ENCODE measurements at places on chromosomes 13 and 19.

- DNase-seq: no peak
Measured at GRCh38 chr19:33825556-33825955, 28.9 kb downstream of the KCTD15 start.

- DNase-seq: no peak
Measured at GRCh38 chr13:43865892-43866291, 13.6 kb downstream of the CCDC122 start.

- no peak for DNase-seq
Measured at GRCh38 chr19:51407511-51408131, 9.8 kb downstream of the SIGLEC10 start.

GRCh38 chr13:47039106-47039505 is 142.3 kb upstream of the HTR2A start:
- DNase-seq: no peak

GRCh38 chr19:28586474-28586873 is 626.5 kb downstream of the UQCRFS1 start:
- DNase-seq: no peak

- no peak for DNase-seq
Measured at GRCh38 chr13:101049166-101049850, 367.0 kb downstream of the NALCN start.

DNA sequence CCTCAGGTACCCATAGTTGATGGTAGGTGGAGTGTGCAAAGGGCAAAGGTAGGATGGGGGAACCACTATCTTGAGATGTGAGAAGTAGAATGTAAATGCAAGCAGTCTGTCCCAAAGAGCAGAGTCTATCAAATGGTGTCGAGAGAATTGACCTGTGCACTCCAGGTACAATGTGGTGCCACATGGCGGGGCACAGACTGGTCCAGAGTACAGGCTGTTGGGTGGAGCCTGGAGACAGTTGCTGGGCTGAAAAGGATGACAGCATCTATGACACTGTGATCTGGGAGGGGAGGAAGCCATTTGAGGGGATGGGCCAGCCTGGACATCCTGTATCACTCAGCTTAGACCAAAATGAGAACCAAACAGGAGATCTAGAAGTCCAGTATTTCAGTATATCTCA is 180.6 kb downstream of the ABCC4 start:
- DNase-seq: no peak

GRCh38 chr19:55426042-55426441 is 17.1 kb downstream of the SHISA7 start:
- DNase-seq: no peak

DNA sequence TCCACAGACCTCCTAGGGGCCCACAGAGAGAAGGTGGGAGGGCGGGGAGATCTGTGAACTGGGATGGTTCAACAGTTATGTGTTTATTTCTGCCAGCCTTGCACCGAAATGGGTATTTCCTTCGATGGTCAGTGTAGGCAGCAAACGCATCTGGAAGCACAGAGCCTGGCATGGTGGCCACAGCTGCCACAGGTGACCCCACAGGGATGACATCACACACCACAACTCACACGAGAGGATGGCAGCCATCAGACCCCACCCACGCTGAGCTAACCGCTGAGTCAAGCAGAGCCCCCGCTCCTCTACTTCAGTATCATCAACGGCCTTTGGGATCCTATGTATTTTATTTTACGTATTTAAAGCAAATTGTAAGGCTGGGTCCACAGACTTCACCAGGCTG is 37.4 kb downstream of the NAXD start:
- no peak for DNase-seq

- DNase-seq: no peak
Measured at GRCh38 chr19:6413721-6414643, 10.6 kb downstream of the KHSRP start.

- no peak for DNase-seq
Measured at GRCh38 chr13:108657519-108657918, 28.1 kb downstream of the MYO16 start.

- no peak for DNase-seq
Measured at GRCh38 chr19:37763488-37763887, 15.9 kb downstream of the ZNF573 start.

GRCh38 chr13:105058517-105058916 is 1476.9 kb downstream of the EFNB2 start:
- no peak for DNase-seq

DNA sequence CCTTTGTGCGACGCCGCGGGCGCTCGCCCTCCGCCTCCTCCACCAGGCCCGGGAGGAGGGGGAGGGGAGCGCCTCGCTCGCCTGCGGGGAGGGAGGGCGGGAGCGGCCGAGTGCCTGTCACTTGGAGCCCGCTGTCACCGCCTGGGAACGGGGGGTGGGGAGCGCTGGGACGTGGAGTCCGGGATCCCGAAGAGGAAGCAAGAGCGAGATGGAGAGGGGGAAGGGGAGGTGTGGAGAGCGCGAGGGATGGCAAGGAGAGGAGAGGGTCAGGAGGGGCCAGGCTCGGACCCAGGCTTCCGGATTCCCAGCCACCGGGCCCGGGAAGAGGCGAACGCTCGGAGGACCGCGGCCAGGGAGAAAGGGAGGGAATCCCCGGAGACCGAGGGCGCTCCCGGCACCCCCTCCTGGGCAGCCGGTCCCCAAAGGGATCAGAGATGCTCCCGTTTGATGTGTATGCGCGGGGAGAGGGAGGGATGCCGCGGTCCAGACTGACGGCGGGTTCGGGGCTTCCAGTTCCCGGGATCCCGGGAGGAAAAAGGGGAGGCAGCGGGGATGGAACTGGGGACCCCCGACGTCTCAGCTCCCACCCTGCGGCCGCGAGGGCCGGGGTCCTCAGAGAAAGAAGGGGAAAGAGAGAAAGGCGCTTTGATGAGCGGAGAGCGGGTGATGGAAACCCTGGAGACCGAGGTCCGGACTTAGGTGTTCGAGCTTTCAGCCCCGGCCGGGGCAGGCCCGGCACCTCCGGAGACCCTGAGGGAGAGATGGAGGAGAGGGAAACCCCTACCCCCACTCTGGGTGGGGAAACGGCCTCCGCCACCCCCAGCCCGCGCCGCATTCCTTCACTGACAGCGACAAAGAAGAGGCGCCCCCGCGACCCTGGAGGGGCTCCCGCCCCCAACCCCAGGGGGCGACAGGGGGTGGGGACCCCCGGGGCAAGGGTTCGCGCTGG is 4.7 kb upstream of the DPF1 start:
- no peak for DNase-seq

DNA sequence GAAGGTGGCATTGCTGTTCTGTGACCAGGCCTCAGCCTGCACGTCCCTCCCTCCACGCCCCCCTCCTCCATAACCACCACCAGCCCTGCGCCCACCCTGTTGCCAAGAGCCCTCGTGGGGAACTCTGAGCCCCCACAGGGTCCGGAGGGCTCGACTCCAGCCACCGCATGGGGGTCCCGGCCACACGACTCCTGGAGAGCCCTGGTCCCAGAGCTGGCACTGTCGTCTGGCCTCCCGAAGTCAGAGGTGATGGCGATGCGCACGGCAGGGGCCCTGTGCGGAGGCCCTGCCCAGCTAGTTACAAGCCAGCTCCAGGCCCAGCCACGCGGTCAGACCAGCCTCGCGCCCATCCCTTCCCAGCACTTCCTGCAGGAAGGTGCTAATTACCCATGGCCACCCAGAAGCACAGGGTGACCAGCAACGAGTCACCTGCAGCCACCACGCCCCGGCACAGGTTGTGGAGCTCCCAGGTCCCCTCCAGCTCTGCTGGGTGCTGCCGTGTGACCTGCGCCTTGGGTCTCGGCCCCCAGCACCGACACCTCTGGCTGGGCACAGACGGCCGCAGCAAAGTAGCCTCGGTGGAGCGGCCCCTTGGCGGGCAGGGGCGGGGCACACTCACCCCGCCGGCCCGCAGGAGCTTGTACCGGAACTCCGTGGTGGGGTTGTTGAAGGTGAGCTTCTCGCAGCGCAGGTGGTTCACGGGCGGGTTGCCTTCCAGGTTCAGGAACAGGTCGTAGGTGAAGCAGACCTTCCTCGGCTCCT is 49.6 kb downstream of the MLLT1 start:
- no peak for DNase-seq

DNA sequence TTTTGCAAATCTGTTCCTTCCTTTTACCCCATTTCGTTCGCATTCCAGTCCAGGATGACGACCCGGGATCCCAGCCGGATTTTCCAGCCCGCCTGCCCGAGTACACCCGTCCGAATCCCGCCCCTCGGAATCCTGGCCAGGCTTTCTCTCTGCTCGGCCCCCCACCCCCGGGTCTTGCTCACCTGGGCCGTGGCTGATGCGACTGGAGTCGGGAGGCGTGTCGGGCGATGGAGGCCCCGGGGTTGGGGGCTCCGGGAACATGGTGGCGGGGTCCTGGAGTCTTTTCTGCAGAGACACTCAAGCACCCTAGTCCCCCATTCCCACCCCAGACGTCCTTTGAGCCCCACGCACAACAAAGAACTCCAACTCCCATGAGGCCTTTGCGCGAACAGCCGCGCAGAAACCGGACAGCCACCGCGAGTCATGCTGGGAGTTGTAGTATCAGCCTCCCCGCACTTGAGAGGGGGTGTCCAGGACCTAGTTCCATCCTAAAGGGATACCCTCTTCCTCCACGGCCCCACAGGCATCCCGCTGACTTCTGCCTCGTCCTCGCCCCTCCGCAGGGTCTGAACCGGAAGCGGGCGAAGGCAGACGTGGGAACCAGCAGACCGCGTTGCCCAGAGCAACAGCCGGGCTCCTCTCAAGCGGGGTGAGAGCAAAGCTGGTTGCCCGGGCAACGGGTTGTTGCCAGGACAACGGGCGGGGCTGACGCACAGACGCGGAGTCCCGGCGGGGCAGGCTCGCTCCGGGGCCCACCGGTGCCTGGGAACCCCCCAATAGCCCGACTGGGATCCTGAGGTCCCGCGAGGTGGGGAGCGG is 1.1 kb downstream of the SYT5 start:
- peak; percentile 83 for DNase-seq

- DNase-seq: no peak
Measured at GRCh38 chr13:68439817-68440216, 1209.7 kb upstream of the PCDH9 start.

DNA sequence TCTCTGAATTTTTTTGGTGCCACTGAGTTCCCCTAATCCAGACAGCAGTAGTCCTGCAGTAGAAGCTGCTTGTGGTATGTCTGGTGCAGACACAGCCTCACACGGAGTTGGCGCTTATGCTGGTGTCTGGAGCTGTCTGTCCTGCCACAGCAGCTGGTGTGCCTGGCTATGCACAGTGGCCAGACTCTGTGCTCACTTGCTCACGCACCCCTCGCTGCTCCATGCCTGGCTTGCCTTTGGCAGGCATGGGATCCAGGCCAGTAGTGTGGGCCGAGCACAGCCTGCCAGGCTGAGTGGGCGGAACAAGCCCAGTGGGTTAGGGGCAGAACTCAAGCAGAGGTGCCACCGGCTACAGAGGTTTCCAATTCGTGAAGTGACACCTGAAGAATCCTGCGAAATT is 845.9 kb upstream of the PCDH9 start:
- no peak for DNase-seq

- DNase-seq: no peak
Measured at GRCh38 chr13:57675526-57675925, 44.0 kb downstream of the PCDH17 start.

DNA sequence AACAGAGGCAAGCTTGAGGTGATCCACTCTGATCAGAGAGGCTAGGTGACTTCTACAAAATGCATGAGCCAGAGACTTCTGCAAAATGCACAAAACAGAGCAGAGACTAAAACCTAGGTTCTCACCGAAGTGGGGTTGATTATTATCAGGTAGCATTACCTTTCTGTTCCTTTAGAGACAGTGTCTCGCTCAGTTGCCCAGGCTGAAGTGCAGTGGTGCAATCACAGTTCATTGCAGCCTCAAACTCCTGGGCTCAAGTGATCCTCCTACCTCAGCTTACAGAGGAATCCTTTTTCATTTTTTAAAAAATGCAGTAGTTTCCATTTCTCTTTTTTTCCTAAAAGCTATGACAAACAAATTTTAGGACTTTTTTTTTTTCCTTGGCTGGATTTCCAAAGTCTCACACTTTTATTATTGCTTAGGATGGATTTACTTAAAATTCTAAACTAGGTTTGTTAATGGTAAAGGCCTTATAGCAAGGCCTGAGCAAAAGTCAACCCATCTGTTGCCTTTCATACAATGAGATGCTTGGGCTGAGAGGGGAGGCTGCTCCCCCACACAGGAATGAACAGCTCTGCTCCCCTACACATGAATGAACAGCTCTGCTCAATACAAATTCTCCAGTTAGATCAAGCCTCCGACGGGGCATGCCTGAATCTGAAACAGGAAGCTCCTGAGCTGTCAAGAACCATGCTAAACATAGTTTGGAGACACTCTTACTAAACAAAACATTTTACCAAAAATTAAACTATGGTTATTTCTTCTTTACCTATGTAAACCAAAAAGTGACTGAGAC is 18.8 kb upstream of the TNFRSF19 start:
- no peak for DNase-seq

- DNase-seq: no peak
Measured at GRCh38 chr13:48296528-48296927, 7.0 kb upstream of the RB1 start.

- no peak for DNase-seq
Measured at GRCh38 chr13:29067306-29067945, 247.3 kb downstream of the MTUS2 start.

DNA sequence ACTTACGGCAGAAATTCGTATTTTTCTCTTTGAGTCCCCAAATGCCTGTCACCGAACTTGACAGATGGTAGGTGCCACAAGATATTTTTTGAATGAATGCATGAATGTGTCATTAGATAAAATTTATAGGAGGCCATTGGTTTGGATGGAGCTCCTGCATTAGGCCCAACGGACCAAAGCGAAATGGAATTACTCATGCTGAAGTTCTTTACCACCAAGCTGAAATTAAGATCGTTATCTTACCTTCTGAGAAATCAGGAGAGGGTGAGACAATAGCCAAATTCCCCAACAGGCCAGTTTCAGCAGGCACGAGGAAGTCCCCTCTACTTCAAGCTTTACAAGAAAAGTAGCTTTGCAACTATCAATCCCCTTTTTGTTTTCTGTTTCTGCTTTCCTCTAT is 452.5 kb upstream of the ARGLU1 start:
- DNase-seq: no peak

DNA sequence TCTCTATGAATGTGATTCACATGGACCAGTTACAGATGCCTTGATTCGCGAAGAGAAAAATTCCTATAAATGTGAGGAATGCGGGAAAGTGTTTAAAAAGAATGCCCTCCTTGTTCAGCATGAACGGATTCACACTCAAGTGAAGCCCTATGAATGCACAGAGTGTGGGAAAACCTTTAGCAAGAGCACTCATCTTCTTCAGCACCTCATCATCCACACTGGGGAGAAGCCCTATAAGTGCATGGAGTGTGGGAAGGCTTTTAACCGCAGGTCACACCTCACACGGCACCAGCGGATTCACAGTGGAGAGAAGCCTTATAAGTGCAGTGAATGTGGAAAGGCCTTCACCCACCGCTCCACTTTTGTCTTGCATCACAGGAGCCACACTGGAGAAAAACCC is 7.7 kb downstream of the ZNF543 start:
- no peak for DNase-seq

Data from left hindlimb (tissue), 1 donor.